HEK293T (cell line): ENCODE measurements at places on chromosomes 12 and 14.
A peak's percentile ranks its signal among the peaks of the same experiment; 100 is the strongest.

- no peak for DNase-seq
Measured at GRCh38 chr14:95137164-95137803, 20.0 kb downstream of the DICER1 start.

GRCh38 chr14:26598081-26598671 is 343 bp upstream of the NOVA1 start:
- DNase-seq: peak; percentile 84

DNA sequence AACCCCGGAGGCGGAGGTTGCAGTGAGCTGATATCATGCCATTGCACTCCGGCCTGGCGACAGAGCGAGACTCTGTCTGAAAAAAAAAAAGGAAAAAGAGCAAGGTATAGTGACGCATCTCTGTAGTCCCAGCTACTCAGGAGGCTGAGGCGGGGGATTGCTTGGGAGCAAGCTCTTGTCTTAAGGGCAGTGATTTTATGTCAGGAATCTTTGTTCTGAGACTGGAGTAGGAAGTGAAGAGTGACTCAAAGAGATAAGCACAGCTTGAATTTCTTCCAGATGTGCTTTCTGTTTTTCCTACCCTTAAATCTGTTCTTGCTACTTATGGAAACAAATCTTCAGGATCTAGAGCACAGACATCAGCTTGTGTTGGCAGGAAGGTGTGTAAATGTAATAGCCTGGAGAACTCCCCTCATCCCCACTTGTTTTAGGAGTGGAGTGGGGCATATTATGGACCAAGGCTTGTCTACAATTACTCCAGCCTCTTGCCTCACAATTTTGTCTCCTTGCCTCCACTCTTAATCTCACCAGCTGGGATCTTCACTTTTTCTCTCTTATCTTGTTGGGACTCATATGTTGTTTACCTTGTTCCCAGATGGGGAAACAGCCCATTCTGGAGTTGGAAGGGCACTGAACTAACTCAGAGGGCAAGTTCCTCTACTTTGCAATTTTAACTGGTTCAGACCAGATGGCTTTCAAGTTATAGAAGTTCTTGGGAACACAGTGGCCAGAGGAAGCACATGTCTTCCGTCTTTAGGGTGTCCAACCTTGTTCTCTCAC is 7.5 kb downstream of the TMED2 start:
- no peak for DNase-seq

DNA sequence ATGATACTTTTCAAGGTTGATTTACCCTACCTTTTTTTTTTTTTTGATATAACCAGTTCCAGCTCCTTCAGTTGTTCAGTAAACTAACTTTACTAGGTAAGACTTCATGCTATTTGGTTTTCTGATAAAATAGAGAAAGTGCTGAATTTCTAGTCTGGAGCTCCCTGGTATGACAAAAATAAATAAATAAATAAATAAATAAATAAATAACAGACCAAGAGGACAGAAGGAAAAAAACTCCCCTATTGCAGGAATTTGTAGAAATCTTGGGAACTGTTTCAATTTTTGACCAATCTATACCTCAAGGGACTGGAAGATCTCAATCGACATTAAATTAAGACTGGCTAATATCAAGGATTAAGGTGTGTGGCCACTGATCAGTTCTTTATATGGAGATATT is 230.7 kb upstream of the PDZRN4 start:
- DNase-seq: no peak

- no peak for DNase-seq
Measured at GRCh38 chr14:75871181-75871880, 110.5 kb downstream of the TGFB3 start.

- no peak for DNase-seq
Measured at GRCh38 chr14:51000566-51000965, 56.3 kb upstream of the PYGL start.
